Activated gamma-delta T cell treated with Interleukin-2 at 50 U/mL for 16 hours (primary cell): ENCODE measurements at places on chromosomes 12 and 14.

GRCh38 chr12:88733008-88733407 is 152.7 kb upstream of the KITLG start:
- DNase-seq = no peak

DNA sequence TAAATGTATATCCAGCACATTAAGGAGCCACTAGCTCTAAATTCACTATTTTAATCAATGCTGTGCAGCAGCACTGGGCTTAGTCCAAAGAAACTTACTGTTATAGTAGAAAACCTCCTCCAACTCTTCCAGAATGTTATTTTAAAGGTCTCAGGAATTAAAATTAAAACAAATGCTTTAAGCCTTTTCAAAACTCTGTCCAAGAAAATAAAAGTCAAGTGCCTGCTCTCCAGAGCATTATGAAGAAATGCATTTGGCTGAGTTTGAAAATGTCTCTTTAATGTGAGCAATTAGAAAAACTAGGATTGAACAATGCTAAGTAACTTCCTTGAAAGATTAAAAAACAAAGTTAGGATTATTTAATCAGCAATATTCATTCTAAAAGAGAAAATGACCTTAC is 322.4 kb upstream of the DCN start:
- no peak for DNase-seq

DNA sequence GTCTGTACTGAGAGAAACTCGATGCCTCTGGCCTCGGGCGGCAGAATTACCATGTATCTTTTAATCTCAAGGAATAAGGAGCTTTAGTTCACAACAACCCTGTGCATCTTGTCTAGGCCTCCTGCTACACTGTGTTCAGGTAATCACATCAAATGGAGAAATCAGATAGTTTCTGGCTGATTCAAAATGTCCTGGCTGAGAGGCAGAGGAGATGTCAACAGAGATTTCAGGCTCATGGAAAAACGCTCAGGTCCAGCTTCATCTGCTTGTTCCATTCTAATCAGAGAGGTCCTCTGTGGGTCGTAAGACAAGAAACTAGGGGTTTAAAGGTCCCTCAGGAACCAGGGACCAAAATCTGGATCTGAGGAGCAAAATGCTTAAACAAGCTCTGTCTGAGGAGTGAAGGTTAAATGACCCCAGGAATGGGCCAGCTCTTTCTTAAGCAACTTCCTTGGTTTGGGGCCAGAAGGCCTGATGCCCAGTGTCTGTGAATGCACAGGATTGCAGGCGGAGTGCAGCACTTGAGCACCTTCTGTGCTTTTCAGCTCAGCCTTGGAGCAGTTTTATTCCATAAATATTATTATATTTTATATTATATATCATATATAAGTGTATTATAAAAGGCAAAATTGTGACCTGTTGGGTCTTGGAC is 170.2 kb upstream of the PRICKLE1 start:
- DNase-seq = no peak

GRCh38 chr12:53729644-53730043 is 2.4 kb upstream of the CALCOCO1 start:
- no peak for DNase-seq

DNA sequence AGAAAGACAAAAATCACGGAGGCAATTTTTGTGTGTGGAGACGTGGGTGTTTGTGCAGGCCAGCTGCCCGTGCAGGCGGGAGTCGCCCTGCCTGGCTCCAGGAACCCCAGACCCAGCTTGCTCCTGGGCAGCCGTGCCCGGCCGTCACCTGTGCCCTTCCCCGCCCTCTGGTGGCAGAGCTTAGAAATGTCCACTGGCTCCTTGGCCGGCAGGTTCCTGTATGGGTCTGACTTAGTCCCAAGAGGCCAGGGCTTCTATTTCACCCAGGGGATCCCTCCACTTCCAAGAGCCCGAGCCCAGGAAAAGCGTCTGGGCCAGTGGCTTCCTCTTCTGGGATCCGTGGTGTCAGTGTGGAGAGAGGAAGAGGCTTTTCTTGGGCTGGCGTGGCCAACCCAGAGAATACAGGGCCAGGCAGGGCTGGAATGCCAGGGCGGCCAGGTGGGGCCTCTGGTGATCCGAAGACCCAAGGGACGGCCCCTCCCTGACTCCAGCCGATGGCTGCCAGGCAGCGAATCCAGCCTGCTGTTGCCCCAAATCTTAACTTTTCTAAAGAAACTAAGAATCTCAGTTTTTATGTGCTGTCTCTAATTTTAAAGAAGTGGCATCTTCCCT is 120.9 kb downstream of the TMEM132C start:
- DNase-seq = peak; percentile 18

DNA sequence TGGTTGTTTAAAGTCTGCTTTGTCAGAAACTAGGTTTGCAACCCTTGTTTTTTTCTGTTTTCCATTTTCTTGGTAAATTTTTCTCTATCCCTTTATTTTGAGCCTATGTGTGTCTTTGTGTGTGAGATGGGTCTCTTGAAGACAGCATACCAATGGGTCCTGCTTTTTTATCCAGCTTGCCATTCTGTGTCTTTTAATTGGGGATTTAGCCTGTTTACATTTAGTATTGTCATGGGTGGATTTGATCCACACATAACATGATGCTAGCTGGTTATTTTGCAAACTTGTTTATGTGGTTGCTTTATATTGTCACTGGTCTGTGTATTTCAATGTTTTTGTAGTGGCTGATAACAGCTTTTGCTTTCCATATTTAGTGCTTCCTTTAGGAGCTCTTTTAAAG is 17.2 kb upstream of the ART4 start:
- DNase-seq = no peak

- DNase-seq = no peak
Measured at GRCh38 chr12:90024262-90024661, 315.6 kb upstream of the ATP2B1 start.

GRCh38 chr14:42140831-42141279 is 534.2 kb downstream of the LRFN5 start:
- DNase-seq = no peak

DNA sequence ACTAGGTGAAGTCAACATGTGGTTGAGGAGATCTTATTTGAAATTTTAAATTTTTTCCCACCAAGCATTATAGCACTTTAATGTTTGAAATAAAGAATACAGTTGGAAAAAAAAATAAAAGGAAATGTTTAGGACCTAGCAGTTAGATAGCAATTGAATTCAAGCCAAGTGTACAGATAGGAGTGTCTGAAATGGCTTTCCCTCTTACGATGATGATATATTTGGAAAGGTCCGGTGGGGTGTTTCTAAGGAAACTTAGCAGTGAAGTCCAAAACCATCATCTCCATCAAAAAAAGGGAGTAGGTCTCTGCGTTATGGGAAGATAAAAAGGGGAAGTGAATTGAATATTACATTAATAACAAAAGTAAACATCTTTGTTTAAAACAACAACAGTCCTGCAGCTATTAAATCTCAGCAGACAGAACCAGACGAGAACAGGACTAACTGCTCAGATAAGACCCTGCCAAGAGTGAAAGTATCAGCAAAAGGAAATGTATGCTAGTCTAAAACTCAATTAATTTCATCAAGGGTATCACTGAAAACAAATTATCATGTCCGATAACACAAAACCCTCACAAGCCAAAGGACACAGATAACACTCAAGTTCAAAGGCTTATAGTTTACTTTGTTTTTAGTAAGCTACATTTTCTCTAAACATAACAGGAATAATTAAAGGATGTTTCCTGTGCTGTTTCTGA is 242.0 kb downstream of the BMP4 start:
- no peak for DNase-seq

GRCh38 chr14:35365130-35366055 is 39.2 kb downstream of the NFKBIA start:
- DNase-seq = peak; percentile 37

- DNase-seq = no peak
Measured at GRCh38 chr12:94228488-94228907, 80.1 kb downstream of the PLXNC1 start.

GRCh38 chr12:94938583-94938982 is 64.9 kb downstream of the NDUFA12 start:
- no peak for DNase-seq

DNA sequence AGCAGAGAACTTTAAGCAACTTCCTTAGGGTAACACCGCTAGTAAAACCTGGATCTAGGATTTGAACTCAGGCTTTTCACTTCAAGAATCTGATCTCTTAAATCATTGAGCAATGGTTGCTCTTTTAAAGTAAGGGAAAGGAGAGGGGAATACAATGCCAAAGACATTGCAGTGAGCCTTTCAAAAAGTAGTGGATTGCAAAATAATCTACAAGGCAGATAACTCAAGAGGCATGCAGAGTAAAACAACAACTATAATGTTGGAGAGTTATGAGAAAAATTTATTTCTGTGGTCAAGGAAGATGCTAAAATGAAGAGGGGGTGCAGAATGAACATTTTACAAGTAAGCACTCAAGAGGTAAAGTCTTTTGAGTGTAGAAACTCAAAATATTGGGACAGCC is 432.6 kb downstream of the C12orf50 start:
- no peak for DNase-seq

GRCh38 chr12:106235770-106236169 is 12.1 kb downstream of the CKAP4 start:
- no peak for DNase-seq

DNA sequence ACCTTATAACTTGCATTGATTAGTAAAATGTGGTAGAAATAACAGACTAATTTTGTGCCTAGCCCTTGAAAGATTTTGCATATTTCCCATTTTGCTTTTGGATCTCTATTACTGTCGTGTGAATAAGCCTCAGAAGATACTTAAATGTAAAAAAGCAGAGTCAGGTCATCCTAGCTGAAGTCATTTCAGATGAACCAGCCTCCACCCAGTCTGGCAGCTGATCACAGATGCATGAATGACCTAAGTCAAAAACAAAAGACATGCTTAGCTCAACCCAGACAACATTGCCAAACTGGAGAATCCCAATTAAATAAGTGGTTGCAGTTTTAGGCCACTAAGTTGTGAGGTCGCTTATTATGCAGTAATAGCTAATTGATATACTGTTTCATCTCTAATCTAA is 349.9 kb downstream of the C12orf50 start:
- no peak for DNase-seq

GRCh38 chr12:32466986-32467711 is 67.8 kb downstream of the FGD4 start:
- no peak for DNase-seq

DNA sequence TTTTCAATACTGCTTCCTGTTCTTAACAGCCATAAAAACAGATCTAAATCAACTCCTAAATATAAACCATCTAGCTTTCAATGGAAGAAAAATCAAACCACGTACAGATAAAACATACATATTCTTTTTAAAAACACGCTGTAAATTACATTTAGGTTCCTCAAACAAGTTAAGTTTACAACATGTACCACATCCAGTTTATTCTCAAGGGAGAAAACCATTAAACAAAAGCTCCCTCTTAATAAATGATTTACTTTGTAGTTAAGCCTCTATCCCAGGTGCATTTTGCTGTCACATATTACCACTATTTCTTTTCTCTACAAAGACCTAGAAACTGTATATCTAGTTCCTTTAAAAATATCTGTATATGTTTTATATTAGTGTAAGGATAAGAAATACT is 3.1 kb downstream of the NUMB start:
- DNase-seq = no peak

DNA sequence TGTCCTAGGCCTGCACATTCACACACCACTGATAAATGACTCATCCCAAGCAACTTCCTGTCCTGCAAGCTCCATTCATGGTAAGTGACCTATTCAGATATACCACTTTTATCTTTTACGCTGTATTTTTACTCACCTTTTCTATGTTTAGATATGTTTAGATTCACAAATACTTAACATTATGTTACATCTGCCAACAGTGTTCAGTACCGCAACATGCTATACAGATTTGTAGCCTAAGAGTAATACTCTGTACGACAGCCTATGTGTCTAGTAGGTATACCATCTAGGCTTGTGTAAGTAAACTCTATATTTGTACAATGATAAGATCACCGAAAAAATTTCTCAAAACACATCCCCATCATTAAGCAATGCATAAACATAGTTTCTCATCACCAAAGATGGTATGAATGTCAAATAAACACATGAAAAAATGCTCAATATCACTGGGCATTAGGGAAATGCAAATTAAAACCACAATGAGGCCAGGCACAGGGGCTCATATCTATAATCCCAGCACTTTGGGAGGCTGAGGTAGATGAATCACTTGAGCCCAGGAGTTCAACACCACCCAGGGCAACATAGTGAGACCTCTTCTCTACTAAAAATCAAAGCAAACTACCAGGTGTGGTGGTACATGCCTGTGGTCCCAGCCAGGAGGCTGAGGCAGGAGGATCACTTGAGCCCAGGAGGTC is 20.7 kb downstream of the ATXN2 start:
- DNase-seq = no peak

GRCh38 chr14:70722418-70722817 is 80.7 kb downstream of the TTC9 start:
- no peak for DNase-seq

GRCh38 chr12:19869413-19869812 is 430.1 kb downstream of the AEBP2 start:
- DNase-seq = no peak

DNA sequence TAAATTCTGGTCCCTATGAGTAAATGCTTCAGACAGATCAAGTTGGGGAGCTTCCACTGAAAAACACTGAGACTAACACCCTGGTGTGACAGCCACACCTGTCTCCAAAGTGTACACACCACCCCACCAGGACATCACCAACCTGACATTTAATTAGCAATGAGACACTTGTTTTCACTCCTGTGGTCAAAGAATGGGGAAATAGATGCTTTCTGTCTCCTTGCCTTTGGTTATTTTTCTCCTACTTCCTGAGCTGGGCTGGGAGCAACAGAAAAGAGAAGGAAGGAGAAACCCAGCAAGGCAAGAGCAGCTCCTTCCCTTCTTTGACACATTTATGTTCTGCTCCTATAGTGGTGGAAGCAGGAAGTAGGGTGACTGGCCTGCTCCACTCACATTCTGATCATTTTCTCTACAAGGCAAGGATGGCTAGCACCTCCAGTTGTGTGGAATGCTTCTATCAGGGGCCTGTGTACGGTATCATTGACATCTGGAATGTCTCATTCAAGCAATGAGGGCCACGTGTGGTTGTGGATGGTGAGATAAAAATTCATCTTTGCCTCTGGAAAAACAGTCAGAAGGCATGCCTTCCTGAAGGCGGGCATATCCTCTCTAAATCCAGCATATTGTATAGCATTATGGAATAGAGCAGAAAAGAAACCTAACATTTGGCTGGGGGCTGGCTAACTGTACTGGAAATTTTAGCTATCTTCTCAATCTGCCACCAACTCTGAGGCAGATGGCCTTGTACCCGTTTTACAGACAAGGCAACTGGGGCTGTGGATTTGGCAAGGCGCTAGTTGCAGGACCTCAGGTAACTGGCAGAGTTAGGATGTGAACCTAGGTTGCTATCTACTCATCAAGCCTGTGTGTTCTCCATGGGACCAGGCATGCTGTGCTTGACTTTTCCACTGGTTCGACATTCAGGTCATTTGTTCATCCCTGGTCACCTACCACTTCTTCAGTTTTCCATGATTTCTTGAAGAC is 24.8 kb upstream of the LGALS3 start:
- DNase-seq = no peak

- DNase-seq = no peak
Measured at GRCh38 chr14:77426396-77426795, 3.1 kb upstream of the NOXRED1 start.

DNA sequence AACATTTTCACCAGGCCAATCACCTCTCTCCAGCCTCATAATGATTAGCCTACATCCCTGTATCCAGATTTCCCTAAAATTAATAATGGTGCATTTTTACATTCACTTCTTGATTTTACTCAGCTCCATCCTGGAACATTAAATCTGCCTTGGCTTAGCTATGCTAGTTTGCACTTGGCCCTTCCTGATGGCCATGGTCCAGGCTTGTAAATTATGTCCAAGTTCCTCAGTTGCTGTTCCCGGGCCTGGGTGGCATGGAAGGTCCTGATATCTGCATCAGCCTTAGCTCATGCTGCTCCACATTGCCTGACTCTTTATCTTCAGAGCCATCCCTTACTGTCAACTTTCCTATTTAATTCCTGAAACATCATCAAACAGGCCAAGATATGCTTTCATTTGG is 11.1 kb upstream of the METTL17 start:
- no peak for DNase-seq
